ENCODE measurements at places on chromosomes 6 and 20. TPM values are rescaled to one million over a fixed set of nuclear protein-coding genes. Genes with fewer than 3 reads are reported as not detected.

DNA sequence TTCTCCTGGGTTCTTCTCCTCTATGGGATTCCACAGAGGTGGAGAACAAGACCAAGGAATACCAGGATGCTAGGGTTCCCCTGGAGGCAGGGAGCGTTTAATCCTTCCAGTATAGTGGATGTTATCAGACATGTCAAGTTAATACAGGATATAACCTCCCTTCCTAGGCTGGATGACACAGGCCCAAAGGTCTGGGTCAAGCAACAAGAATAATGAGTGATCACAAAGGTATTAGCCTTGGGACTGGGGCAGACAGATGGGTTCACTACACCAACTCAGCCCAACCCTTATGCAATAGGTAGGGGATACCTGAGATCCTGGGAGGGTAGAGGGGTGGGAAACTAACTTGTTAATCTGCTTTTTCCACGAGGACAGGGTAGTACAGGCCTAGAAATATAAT, 690.3 kb downstream of the HTR1B start:
- H3K27me3 ChIP-seq: no peaks in the 10 kb centered on the region
- H3K36me3 ChIP-seq: no peaks in the 10 kb centered on the region
- H3K4me3 ChIP-seq: no peak overlapping the region
- no peak overlapping the region for H3K27ac ChIP-seq

GRCh38 chr20:52425253-52425652, 233.7 kb upstream of the ZFP64 start:
- H3K4me1 ChIP-seq: no peaks in the 10 kb centered on the region
- no peak overlapping the region for H3K27ac ChIP-seq
- no peaks in the 10 kb centered on the region for H3K36me3 ChIP-seq
- no peaks in the 10 kb centered on the region for H3K27me3 ChIP-seq
- H3K4me3 ChIP-seq: no peak overlapping the region
- no peak for DNase-seq

- H3K36me3 ChIP-seq: no peaks in the 10 kb centered on the region
- H3K4me3 ChIP-seq: no peak within 1 kb of the TSS
- H3K27me3 ChIP-seq: no peaks in the 10 kb centered on the region
- DNase-seq: no peak
These were observed at the start of gene TULP1 for GRCh38 chr6:35512740-35513139. TSS of gene TULP1 (minus strand) at chr6:35512896. CDS start at chr6:35512858, 38 bp downstream.

- no peaks in the 10 kb centered on the region for H3K27me3 ChIP-seq
- H3K36me3 ChIP-seq: no peaks in the 10 kb centered on the region
- H3K27ac ChIP-seq: no peak overlapping the region
These were observed 11.2 kb upstream of the TSBP1 start for GRCh38 chr6:32382757-32383420.

GRCh38 chr6:42771741-42772100, 10.1 kb upstream of the BICRAL start:
- no peaks in the 10 kb centered on the region for H3K36me3 ChIP-seq
- no peak overlapping the region for H3K27ac ChIP-seq
- H3K4me3 ChIP-seq: peak overlapping the region; percentile 22
- peaks cover 26% of the 10 kb centered on the region for H3K4me1 ChIP-seq
- DNase-seq: no peak
- no peaks in the 10 kb centered on the region for H3K27me3 ChIP-seq

GRCh38 chr6:161217628-161218027, 56.2 kb downstream of the AGPAT4 start:
- H3K4me3 ChIP-seq: no peak overlapping the region
- H3K27me3 ChIP-seq: no peaks in the 10 kb centered on the region
- no peaks in the 10 kb centered on the region for H3K4me1 ChIP-seq
- H3K27ac ChIP-seq: no peak overlapping the region
- no peaks in the 10 kb centered on the region for H3K36me3 ChIP-seq

- no peak for DNase-seq
- no peak overlapping the region for H3K4me3 ChIP-seq
- peaks cover 9% of the 10 kb centered on the region for H3K4me1 ChIP-seq
- no peak overlapping the region for H3K27ac ChIP-seq
These were observed 258.4 kb upstream of the JARID2 start for GRCh38 chr6:14987490-14987889.

- H3K4me1 ChIP-seq: no peaks in the 10 kb centered on the region
- H3K4me3 ChIP-seq: no peak overlapping the region
- H3K27me3 ChIP-seq: no peaks in the 10 kb centered on the region
- no peaks in the 10 kb centered on the region for H3K36me3 ChIP-seq
- H3K27ac ChIP-seq: no peak overlapping the region
These were observed 101.5 kb downstream of the POPDC3 start for GRCh38 chr6:105078386-105078708.

- H3K4me3 ChIP-seq: no peak overlapping the region
- no peak overlapping the region for H3K27ac ChIP-seq
- H3K4me1 ChIP-seq: no peaks in the 10 kb centered on the region
- no peak for DNase-seq
These were observed 37.8 kb downstream of the SYNJ2 start for GRCh38 chr6:158019416-158019815.

GRCh38 chr6:33950472-33950881, 146.7 kb upstream of the MLN start:
- no peaks in the 10 kb centered on the region for H3K4me1 ChIP-seq
- H3K4me3 ChIP-seq: no peak overlapping the region
- DNase-seq: no peak
- no peaks in the 10 kb centered on the region for H3K36me3 ChIP-seq

- no peak for DNase-seq
- H3K27me3 ChIP-seq: no peaks in the 10 kb centered on the region
- H3K27ac ChIP-seq: no peak overlapping the region
- peaks cover 12% of the 10 kb centered on the region for H3K4me1 ChIP-seq
- no peaks in the 10 kb centered on the region for H3K36me3 ChIP-seq
- H3K4me3 ChIP-seq: no peak overlapping the region
These were observed 263.9 kb downstream of the ZNF217 start for GRCh38 chr20:53329781-53330180.

DNA sequence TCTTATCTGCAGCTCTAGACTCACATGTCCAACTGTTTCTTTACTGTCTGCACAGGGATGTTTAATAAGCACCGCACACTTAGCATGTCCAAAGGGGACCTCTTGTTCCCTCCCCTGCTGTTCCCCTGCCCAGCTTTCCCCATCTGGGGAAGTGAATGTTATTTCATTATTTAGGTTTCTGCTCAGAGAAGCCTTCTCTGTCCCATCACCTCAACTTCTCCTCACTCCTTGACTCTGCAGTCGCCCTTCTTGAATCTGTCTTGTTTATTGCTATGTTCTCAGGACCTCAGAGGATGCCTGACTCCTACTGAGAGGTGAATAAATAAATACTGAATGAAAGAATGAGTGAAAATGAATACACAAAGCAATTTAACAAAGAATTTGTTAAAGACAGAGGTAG, 121.0 kb downstream of the SASH1 start:
- H3K4me3 ChIP-seq: no peak overlapping the region
- H3K27me3 ChIP-seq: no peaks in the 10 kb centered on the region
- no peak overlapping the region for H3K27ac ChIP-seq
- H3K4me1 ChIP-seq: peaks cover 14% of the 10 kb centered on the region
- DNase-seq: no peak
- H3K36me3 ChIP-seq: no peaks in the 10 kb centered on the region

GRCh38 chr6:168867247-168868102, 386.2 kb downstream of the THBS2 start:
- no peaks in the 10 kb centered on the region for H3K27me3 ChIP-seq
- no peaks in the 10 kb centered on the region for H3K36me3 ChIP-seq
- no peaks in the 10 kb centered on the region for H3K4me1 ChIP-seq

DNA sequence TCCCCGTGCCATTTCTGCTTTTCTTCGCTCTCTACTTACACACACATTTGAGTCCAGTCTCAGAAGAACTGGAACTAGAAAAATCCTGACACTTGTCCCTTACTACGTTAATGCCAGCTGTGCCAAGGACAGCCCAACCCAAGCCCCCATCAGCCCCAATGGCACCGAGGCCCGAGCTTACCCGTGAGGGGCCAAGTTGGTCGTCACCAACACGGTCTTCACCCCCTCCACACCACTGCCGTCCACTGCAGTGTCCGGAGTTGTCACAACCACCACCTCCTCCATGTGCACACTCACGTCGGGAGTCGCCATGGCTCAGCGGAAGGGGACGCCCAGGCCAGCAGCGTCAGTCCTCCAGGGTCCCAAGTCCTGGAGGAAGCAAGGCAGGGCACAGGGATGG, 7.8 kb downstream of the GMEB2 start:
- H3K27me3 ChIP-seq: no peaks in the 10 kb centered on the region
- H3K27ac ChIP-seq: no peak overlapping the region
- H3K4me3 ChIP-seq: no peak overlapping the region
- no peaks in the 10 kb centered on the region for H3K36me3 ChIP-seq

- no peaks in the 10 kb centered on the region for H3K27me3 ChIP-seq
- no peak overlapping the region for H3K27ac ChIP-seq
- no peaks in the 10 kb centered on the region for H3K36me3 ChIP-seq
These were observed 2.3 kb downstream of the KCNK15 start for GRCh38 chr20:44748005-44748370.

The NOX3 gene
- total RNA-seq: not detected

The AGPAT4 gene
- 5.4 TPM for total RNA-seq

The FAM83C gene
- total RNA-seq: 0.43 TPM

The CLDN20 gene
- not detected for total RNA-seq

The HLA-DPA1 gene
- 48.9 TPM for total RNA-seq

The ZHX3 gene
- total RNA-seq: 35.1 TPM

The SNAI1 gene
- 7.6 TPM for total RNA-seq

The MYLK4 gene
- total RNA-seq: 0.71 TPM

The EYA2 gene
- 17.2 TPM for total RNA-seq

The CST4 gene
- not detected for total RNA-seq
